ENCODE measurements at places on chromosomes 3 and 15. TPM values are rescaled to one million over a fixed set of nuclear protein-coding genes. Genes with fewer than 3 reads are reported as not detected.

- peak overlapping the region; percentile 33 for H3K27ac ChIP-seq
- peaks cover 41% of the 10 kb centered on the region for H3K4me1 ChIP-seq
- peak overlapping the region; percentile 43 for H3K4me3 ChIP-seq
Observed at GRCh38 chr3:98764472-98764884, 1.3 kb downstream of the ST3GAL6 start.

- H3K4me3 ChIP-seq, result no peak overlapping the region
- peaks cover 7% of the 10 kb centered on the region for H3K4me1 ChIP-seq
- DNase-seq, result no peak
- no peaks in the 10 kb centered on the region for H3K27me3 ChIP-seq
- H3K27ac ChIP-seq, result no peak overlapping the region
Observed at GRCh38 chr15:62753518-62754221, 288.9 kb upstream of the TPM1 start.

DNA sequence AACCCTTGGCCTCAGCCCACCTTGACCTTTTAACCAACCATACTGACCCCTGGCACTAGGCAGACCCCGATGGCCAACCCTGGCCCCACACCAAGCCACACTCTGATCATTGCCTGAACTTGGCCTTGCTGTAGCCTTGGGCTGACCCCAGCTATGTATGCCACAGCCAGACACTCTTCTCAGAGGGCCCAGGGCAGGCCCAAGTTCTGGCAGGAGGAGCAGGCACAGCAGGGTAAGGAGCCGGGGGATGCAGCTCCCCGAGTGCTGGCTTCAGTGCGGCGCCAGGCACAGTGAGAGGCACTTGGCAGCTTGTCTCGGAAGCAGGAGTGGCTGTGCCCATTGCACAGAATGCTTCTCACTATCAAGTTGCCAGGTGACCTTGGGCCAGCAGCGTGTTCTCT lies 22.3 kb downstream of the PRR20G start:
- H3K36me3 ChIP-seq, result no peaks in the 10 kb centered on the region
- H3K27ac ChIP-seq, result no peak overlapping the region
- H3K4me3 ChIP-seq, result no peak overlapping the region
- DNase-seq, result no peak
- no peaks in the 10 kb centered on the region for H3K4me1 ChIP-seq

Gene DLL4
- total RNA-seq, result 12.6 TPM

Gene MINDY2
- total RNA-seq, result 31.0 TPM

GRCh38 chr3:101063401-101063800 lies 70.2 kb upstream of the ABI3BP start:
- H3K27me3 ChIP-seq, result no peaks in the 10 kb centered on the region
- no peak for DNase-seq
